ENCODE measurements at places on chromosomes 7 and 10.

DNA sequence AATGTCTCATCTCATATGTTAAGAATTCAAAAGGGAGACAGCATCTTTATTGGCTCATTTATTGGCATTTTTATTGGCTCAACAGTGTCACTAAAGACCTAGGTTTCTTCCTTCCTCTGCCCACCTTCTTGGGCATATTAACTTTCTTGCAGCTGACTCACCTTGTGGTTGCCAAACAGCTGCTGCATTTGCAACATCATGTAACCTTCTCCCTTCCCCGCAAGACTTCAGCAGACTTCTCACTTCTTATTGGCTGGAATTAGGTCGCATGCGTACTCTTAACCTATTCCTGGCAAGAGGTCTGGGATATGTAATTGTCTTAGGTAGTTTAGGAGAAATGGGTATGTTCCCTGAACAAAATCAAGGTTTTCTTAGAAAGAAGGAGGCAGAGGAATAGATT is 263.2 kb downstream of the POU6F2 start:
- no peak for DNase-seq

GRCh38 chr7:88073626-88074025 is 139.6 kb downstream of the ADAM22 start:
- DNase-seq: no peak

- no peak for DNase-seq
These were observed 43.7 kb downstream of the ITGB8 start for GRCh38 chr7:20374399-20374798.

DNA sequence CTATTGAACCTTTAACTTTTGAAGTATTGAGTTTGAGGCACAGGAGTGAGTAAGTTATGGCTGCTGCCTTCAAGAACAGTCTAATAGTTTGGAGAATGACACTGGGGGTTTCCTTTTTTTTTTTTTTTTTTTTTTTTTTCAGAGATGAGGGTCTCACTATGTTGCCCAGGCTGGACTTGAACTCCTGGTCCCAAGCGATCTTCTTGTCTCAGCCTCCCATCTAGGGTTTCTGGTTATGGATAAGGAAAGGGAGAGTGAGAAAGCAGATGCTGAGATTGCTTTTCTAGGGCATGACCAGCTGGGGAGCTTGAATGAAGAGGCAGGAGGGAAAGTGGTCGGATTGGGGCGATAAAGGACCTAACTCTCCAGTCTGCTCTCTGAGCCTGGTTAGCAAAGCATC is 59.9 kb upstream of the BTRC start:
- no peak for DNase-seq

DNA sequence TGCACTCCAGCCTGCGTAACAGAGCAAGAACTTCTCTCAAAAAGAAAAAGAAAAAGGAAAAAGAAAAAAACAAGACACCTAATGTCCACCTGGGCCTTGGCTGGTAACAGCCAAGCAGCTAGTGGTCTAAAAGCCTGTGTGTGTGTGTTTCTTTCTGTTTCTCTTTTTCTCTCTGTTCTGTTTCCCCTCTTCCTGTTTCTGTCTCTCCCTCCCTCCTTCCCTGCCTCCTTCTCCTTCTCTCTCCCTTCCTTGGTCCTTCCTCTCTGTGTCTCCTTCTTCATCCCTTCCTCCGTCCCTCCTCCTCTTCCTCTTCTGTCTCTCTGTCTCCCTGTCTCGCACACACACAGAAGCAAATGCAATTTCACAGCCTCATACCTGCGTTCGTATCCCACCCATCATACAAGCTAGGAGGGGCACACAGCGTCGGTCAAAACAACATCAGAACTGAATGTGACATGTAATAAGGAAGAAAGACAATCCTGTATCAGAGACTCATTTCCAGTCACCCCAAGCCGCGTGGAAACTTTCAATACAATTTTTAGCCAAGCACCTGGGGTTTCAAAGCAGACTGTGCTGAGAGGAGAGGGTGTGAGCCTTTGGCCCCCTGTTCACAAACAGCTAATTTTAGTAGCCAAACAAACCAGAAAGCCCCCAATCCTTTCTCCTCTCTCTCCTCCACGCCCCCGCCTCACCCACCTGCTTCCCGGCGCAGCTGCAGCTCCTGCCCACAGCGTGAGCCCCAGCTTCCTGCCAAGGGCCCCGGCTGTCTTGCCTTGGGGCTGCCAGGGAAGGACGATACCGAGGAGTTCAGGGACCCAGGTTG is 50.2 kb upstream of the GNA12 start:
- no peak for DNase-seq

DNA sequence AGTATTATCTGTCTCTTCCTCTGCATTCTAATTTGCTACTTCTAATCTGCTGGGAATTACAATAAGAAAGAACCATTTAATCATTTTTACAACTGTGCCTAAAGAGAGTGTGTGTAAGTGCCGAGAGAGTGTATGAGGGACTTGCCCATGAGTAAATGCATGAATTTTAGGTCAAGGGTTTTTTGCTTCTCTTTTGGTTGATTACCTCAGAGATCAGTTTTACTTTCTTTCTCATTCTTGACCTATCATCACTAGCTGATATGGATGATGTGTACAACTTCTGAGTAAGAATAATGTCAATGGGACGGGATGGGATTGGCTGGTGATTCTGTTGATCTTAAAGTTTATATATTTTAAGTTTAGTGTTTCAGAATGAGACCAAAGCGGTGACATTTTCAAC is 47.8 kb downstream of the IKZF1 start:
- no peak for DNase-seq

- DNase-seq: no peak
These were observed 43.3 kb upstream of the MTURN start for GRCh38 chr7:30091491-30091912.

- DNase-seq: no peak
These were observed 25.9 kb downstream of the ADAMTS14 start for GRCh38 chr10:70698211-70698610.

- DNase-seq: no peak
These were observed 5.6 kb downstream of the TBL2 start for GRCh38 chr7:73572767-73573186.

- DNase-seq: no peak
These were observed 34.8 kb upstream of the ADO start for GRCh38 chr10:62769574-62770242.

- DNase-seq: no peak
These were observed 1027.8 kb upstream of the LRRTM3 start for GRCh38 chr10:65898055-65898454.

DNA sequence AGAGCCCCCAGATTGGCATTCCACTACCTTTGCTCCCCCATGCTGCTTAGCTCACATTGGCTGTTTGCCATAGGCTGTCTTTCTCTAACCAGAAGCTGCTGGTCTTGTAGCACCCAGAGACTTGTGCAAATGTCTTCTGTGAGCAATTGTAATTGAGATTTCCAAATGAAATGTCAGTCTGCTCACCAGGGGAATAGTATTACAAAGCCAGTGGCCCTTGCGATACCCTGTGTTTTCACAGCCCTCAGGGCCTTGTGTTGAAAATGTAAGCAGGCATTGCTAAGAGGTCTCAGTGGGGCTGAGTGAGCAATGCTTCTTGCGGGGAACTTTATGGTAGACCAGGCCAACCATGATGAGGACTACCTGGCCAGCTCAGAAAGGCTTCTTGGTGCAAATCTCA is 746.5 kb downstream of the LRMDA start:
- no peak for DNase-seq

DNA sequence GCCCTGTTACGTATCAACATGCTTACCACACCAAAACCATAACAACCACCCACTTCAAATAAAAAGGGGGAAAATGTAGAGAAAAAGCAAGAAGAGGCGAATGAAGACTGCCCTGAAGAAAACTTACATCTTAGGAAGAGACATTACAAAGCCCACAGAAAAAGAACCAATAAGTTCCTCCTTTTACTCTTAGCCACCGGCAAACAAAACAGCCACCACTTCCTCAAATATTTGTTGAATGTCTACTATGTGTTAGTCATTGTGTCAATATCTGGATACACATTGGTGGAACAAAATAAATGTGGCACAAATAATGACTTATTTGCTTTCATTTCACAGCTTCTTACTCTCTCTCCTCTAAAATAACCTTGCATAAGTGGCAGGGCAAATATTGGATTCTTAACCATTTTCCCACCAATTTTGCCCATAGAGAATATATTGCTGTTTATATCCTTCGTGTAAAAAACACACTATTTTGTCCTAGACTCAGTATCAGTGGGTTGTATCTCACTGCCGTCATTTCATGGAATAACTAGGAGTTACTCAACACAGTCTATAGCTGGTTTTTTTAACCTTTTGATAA is 106.8 kb downstream of the ANK3 start:
- DNase-seq: no peak

- DNase-seq: peak; percentile 24
These were observed 167.0 kb downstream of the GATA3 start for GRCh38 chr10:8221451-8221850.

DNA sequence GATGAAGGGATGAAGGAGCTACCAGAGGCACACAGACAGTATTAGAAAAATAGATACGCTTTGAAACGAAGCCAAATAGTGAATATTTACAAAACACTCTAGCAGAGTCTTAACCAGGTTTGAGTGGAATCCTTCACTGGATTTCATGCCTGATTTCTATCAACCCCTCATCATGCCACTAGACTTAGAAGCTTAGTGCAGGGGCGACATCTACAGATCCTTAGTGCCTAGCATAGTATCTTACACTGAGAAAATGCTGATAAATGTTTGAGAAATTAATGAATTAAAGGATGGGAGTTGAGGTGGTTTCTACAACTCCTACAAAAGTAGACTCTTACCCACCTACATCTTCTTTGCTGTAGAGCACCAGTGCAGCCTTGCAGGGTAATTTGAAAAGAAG is 54.7 kb upstream of the CCNJ start:
- no peak for DNase-seq

DNA sequence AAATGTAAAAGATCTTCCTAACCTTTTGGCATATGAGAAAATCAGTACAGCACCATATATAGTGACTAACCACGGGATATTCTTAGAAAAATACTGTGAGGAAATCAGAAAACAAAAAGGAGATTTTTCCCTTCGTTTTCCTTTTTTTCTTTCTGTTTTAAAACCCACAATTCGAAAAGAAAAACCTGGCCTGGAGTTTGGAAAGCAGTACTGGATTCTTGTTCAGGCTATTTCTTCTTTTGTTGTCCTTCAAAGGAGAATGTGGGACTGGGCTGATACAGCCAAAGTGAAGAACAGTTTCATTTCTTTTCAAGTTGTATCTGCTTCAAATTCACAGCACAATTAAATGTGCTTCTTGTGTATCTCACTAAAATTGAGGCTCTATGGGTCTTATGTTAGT is 156.8 kb upstream of the PHYHIPL start:
- no peak for DNase-seq

- peak; percentile 78 for DNase-seq
These were observed 25.3 kb downstream of the CCDC126 start for GRCh38 chr7:23622506-23622925.

GRCh38 chr10:84826704-84827103 is 498.3 kb downstream of the CCSER2 start:
- DNase-seq: no peak

GRCh38 chr7:66140924-66141323 is 26.3 kb downstream of the CRCP start:
- peak; percentile 33 for DNase-seq

- DNase-seq: no peak
These were observed 199.7 kb downstream of the EXOC4 start for GRCh38 chr7:133452577-133452976.

- no peak for DNase-seq
These were observed 194.1 kb downstream of the CREB5 start for GRCh38 chr7:28606421-28606820.

DNA sequence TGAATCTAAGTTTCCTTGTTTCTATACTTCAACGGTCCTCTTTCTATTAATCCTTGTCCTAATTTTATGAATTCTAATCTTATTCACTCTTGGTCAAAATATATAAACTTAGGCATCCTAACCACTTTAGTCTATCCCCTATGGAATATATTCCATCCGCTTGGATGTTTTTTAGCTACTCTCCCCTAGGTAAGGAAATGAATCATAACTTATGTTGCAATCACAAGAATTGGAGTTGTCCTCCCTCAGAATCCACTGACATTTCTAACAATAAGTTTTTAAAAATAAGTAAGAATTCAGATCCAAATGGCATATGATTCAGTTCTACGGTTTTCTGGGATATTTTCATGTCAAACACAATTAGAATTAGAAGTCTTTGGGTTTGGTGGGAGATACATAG is 1081.6 kb downstream of the SORCS1 start:
- no peak for DNase-seq

DNA sequence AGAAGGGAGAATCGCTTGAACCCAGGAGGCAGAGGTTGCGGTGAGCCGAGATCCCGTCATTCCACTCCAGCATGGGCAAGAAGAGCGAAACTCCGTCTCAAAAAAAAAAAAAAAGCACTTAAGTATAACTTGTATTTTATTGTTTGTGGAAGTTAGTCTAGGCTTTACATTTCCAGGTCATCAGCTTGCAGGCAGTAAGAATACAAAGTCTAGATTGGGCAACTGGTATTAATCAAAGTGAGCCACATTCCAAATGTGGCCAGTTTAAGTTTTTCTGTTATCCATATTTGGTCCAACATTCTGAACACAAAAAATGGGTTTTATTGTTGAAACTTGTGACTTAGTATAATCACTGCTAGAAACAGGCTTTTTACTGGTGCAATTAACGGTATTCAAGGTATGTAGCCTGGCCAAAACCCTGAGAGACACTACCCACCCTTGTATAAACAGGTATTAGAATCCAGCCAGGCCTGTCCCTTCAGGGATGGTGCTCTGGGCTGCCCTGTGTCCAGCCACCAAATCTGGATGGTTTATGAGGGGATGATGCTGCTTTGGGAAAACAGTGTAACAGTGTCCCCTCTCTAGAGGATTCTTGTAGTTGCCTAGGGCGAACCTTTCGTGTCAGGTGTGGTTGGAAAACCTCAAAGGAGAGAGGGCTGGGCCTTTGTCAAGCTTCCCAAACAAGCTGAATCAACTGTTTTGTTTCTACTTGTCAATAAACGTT is 122.1 kb upstream of the EFCAB10 start:
- DNase-seq: no peak

- peak; percentile 84 for DNase-seq
These were observed 46.1 kb downstream of the ZCCHC24 start for GRCh38 chr10:79399223-79399831.

DNA sequence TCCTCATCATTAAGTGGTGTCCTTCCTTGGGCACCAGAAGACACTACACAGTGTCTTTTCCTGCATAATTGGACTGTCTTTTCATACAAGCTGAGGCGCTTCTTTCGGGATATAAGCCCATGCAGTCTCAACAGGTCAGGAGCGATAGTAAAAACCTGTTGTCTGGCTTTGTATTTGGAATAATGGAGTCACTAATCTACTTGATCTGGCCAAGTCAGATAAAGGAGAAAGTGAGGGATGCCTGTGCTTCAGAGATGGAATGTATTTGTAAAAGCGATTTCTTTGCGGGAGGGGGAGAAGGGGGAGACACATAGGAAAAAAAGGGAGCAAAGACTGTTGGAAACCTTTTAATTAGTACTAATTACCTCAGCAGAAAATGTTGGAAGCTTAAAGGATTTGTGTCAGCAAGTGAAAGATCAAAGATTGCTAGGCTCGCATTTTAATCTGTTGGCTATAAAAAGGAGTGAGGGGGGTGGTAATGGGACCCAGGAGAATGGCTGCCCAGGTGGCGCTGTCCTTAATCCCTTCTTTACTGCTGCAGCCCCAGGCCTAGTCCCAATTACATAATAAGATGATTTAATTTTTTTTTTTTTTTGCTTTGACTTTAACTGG is 581.4 kb downstream of the LRMDA start:
- DNase-seq: no peak

- no peak for DNase-seq
These were observed 144.8 kb downstream of the ZNF248 start for GRCh38 chr10:37712489-37713131.

Measured in large intestine (tissue), 12 donors.